ENCODE measurements at places on chromosomes 1 and 21.

- no peak within 1 kb of the TSS for H3K27ac ChIP-seq
- H3K36me3 ChIP-seq = no peaks in the 10 kb centered on the region
- no peak within 1 kb of the TSS for H3K4me3 ChIP-seq
Measured at GRCh38 chr1:99264201-99265021, at the start of gene PLPPR4. TSS of gene PLPPR4 (plus strand) at chr1:99264492. CDS start at chr1:99264594, 102 bp downstream.

- H3K36me3 ChIP-seq = peaks cover 15% of the 10 kb centered on the region
- H3K4me3 ChIP-seq = no peak overlapping the region
- no peaks in the 10 kb centered on the region for H3K27me3 ChIP-seq
- H3K27ac ChIP-seq = no peak overlapping the region
Measured at GRCh38 chr1:186286615-186287315, 88.3 kb downstream of the TPR start.

DNA sequence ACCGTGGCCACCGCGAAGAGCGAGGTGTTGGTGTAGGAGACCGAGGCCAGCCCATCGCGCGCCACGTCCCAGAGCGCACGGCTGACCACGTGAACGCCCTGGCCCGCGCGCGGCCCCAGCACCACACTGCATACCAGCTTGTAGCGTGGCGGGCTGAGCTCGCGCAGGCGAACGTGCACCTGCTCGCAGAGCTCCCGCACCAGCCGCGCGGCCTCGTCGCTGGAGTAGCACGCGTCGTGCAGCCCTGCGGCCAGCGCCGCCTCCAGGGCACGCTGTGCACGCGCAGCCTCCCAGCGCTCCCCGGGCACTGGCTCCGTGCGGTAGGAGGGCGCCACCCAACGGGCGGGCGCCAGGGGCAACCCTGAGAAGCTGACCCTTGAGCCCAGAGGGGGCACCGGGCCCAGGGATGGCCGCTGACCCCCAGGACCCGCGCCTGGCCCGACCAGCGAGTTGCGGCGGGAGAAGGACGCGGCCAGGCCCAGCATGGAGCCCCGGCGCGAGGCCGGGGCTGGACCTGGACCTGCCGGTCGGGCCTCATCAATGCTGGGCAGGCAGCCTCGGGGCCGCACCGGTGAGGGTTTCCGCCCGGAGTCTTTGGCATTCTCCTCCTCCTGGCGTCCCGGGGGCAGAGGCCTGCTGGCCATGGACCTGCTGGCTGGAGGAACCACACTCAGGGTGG lies 987 bp downstream of the DYNLT4 start:
- H3K27ac ChIP-seq = peak overlapping the region; percentile 99
- H3K4me3 ChIP-seq = peak overlapping the region; percentile 68
- H3K27me3 ChIP-seq = no peaks in the 10 kb centered on the region
- H3K36me3 ChIP-seq = peaks cover 57% of the 10 kb centered on the region

DNA sequence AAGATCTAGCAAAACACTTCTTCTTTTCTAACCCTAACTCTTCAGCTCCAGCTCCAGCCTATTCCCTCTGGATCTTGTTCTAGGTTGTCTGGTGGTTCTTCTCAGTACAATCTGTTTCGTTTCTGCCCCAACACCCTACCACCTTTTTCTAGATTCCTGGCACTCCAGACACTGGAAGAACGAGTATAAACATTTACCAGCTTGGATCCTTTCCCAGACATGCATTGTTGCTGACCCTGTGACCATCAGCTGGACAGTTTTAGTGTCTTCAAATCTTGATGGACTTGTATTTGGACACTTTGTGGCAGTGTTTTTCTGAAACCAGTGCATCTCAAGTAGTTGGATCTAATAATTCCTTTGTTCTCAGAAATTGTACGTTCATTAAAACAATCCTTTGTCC lies 30.6 kb upstream of the CACNA1E start:
- no peak overlapping the region for H3K4me3 ChIP-seq
- H3K27me3 ChIP-seq = peaks cover 11% of the 10 kb centered on the region
- H3K4me1 ChIP-seq = no peaks in the 10 kb centered on the region
- no peak overlapping the region for H3K27ac ChIP-seq
- H3K36me3 ChIP-seq = no peaks in the 10 kb centered on the region

- H3K36me3 ChIP-seq = no peaks in the 10 kb centered on the region
- H3K27ac ChIP-seq = no peak overlapping the region
Measured at GRCh38 chr21:29499734-29500343, 201.1 kb downstream of the BACH1 start.
